ENCODE measurements at places on chromosomes 3 and 15.
A peak's percentile ranks its signal among the peaks of the same experiment; 100 is the strongest.

- no peak for DNase-seq
These were observed 120.7 kb downstream of the ANP32A start for GRCh38 chr15:68699881-68700454.

DNA sequence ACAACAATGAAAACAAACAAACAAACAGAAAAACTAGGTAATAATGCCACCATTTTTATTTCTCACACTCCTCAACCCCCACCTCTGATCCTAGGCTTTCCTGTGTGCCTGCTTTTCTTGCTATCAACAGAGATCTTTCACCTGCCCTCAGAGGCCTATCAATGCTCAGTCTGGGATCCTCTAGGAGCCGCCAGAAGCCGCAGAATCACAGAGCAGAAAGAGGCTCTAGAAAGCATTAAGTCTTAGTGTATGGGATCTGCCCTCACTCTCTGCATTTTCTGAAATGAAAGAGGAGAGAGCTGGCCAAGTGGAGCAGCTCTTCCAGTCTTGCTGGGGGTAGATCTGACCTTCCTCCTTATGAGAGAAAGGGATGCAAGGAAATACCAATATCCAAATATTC lies 306.8 kb downstream of the TUSC7 start:
- no peak for DNase-seq

- no peak for DNase-seq
These were observed 21.6 kb downstream of the BDH1 start for GRCh38 chr3:197533927-197534725.

DNA sequence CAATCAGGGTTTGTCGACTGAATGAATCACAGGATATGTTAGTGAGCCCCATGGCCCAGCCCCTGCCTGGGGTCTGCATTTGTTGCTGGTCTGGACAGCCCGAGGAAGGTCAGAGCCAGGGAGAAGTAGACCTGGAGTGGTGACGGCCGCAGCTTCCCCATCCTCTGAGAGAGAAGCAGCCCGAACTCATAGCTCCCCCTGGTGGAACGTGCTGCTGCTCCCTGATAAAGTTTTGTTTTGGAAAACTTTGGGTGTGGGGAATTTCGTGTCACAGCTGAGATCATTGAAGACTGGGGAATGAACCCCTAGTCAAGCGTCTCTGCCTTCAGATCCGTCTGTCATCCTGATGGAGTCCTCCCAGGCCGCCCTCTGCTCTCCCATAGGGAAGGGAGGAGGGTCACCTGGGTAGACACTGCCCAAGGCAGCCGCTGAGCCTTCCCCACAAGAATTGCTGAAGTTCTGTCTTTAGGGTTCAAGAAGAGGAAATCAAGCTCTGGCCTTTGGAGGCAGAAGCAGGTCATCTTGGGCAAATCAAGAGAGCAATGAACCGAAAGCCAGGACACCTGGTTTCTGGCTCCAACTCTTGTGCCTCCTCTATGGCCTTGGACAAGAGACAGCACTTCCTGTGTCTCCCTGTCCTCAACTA lies 60.5 kb downstream of the GLDN start:
- no peak for DNase-seq

GRCh38 chr3:56459104-56459496 lies 9.2 kb downstream of the ERC2 start:
- DNase-seq = no peak

DNA sequence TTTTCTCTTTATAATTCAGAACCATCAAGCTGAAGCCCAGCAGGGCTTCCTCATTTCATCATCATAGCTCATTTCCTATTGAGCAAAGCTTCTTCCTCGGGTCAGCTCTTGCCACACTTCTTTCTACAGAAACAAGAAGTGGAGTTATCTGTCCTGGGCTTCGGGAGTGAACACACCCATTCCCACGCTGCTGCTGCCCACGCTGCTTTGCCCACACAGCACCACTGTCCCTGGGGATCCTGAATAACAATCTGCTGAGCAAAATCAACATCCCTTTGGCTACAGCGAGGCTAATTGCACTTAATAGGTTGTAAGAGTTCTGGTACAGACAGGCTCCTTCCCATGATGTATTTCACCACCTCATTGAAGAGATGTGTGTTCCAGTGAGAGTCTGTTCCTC lies 23.7 kb downstream of the CEP19 start:
- DNase-seq = peak; percentile 86

GRCh38 chr3:76203578-76203977 lies 418.2 kb upstream of the ZNF717 start:
- no peak for DNase-seq

DNA sequence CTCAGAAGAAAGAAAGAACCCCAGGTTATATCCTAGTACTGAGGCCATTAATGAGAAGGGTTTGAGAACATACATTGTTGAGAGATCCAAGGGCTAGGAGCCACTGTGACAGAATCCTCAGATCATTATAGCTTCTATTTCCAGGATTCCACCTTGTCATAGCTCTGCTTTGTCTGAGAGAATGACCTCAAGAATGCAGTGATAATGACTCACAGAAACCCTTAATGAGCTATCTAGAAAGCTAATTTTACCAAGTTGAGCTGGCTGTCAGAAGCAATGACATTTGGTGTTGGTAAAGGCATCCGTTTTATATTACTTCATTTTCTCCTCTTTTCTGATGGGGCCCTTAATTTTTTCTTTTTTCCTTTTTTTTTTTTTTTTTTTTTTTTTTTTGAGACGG lies 10.9 kb downstream of the TRIP4 start:
- DNase-seq = no peak

GRCh38 chr15:70502529-70502928 lies 260.8 kb downstream of the UACA start:
- DNase-seq = no peak

- DNase-seq = no peak
These were observed 11.5 kb upstream of the MAP3K13 start for GRCh38 chr3:185351396-185351795.

DNA sequence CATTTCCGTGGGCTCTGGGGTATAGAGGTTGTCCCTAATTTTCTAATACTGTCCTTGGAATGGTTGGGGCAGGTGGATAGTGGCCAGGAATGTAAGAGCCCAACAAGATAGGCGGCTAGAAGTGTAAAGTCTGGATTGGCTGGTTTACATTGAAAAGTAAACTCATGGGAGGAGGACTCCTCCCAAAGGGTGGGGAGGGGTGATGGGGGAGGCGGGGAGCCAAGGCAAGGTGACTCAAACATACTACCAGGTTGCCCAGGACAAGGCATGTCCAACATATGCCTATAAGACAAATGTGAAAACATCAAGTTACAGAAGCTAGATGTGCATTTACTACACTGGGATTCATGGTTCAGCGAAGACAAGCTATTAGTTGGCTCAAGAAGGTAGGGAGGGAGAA lies 14.3 kb upstream of the SAMMSON start:
- no peak for DNase-seq

DNA sequence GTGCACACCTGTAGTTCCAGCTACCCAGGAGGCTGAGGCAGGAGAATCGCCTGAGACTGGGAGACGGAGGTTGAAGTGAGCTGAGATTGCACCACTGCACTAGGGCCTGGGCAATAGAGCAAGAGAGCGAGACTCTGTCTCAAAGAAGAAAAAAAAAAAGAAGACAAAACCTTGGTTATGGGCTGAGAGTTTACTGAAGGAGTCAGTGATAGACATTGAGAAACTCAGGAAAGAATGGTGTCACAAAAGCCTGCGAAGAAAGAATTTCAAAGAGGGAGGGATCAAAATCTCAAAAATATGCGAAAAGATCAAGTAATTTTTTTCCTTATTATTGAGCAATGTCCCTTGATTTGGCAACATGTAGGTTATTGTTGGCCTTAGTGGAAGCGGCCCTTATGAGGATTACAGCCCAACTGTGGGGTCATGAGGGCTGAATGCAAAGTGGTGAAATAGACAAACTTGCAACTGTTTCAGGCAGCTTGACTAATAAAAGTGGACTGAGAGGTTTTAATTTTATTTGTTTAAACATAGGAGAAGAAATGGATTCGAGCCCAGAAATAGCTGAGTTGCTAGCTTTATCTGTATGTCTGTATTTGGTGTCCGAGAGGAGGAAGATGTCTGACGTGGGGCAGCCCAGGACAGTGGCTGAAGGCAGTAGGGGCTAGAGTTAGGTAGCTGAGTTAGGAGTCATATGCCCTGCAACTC lies 18.8 kb upstream of the CELF6 start:
- no peak for DNase-seq

- DNase-seq = no peak
These were observed 49.5 kb upstream of the GK5 start for GRCh38 chr3:142274908-142275307.

DNA sequence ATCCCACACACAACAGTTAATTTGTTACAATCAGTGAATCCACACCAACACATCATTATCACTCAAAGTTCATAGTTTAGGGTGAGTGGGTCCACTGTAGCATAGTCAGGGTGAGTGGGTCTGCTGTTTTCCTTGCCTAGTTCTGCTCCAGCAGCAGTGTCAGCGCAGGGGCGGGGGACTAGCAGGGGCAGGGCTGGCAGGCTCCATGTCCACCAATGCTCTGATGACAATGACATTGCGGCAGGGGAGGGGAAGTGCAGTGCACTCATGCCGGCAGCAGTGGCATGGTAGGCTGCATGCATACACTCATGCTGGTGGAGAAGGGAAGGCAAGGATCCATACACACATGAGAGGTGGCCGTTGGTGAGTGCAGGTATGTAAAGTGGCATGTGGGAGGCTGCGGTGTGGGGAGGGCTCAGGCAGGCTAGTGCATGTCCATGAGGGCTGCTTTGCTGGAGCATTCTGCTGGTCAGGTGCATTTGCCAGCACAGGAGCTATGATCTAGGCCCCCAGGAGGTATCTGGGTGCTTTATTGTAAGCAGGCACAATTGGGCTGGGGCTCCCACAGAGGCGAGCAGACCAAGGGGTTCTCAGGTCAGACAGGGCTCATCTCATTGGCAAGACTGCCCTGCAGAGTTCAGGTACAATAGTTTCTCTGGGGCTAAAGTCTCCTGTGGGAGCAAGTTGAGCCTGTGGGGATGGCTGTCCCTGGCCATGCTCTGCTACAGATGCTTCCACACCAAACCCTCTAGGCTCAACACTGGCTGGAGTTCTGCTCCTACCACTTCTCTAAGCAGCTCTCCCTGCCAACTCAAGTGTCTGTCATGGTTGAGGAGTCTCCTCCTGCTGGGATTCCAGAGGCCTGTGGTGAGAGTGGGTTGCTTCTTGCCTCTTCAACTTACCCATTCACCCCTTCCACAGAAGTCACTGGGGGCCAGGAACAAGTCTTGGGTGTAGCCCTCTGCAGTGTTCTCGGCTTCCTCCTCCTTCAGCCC lies 81.3 kb downstream of the KCNAB1 start:
- DNase-seq = no peak

GRCh38 chr3:72891053-72891855 lies 3.4 kb downstream of the GXYLT2 start:
- DNase-seq = no peak

DNA sequence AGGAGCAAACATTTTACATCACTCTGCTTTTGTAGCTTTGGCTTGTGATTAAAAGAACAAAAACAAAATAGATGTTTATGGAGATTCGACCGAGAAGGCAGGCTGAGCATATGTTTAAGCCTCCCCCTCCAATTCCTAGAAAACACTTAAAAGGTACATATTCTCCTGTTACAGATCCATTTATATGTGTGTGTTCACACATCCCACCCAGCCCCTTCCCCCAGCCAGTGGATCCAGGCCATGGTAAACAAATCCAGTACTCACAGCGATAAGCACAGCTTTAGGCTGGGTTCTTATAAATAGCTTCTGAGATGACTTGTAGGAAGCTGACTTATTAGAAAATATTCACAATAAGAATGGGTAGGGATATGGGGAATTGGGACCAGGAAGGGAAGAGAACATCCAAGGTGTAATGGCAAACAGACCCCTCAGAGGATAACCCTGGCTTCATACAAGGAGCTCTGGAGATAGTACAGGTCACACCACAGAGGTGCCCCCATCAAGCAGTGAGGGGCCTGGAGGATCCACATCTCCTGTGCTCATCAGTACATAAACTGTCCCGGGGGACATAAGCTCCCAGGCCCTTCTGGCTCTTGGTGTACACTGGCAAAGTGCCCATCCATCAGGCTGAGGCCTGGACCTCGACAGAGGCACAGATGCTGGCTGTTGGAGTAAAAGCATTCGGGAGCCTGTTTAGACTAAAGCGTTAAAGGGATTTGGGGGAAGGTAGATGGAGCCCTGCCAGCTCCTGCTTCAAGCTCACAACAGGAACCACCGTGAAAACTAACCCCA lies 70.0 kb upstream of the UBE2E1 start:
- DNase-seq = peak; percentile 8

GRCh38 chr3:104396974-104397669 lies 969.6 kb upstream of the ALCAM start:
- DNase-seq = no peak

- DNase-seq = no peak
These were observed 466.7 kb downstream of the ERC2 start for GRCh38 chr3:56001537-56001936.

GRCh38 chr3:197458179-197458707 lies 97.5 kb downstream of the BDH1 start:
- DNase-seq = no peak

DNA sequence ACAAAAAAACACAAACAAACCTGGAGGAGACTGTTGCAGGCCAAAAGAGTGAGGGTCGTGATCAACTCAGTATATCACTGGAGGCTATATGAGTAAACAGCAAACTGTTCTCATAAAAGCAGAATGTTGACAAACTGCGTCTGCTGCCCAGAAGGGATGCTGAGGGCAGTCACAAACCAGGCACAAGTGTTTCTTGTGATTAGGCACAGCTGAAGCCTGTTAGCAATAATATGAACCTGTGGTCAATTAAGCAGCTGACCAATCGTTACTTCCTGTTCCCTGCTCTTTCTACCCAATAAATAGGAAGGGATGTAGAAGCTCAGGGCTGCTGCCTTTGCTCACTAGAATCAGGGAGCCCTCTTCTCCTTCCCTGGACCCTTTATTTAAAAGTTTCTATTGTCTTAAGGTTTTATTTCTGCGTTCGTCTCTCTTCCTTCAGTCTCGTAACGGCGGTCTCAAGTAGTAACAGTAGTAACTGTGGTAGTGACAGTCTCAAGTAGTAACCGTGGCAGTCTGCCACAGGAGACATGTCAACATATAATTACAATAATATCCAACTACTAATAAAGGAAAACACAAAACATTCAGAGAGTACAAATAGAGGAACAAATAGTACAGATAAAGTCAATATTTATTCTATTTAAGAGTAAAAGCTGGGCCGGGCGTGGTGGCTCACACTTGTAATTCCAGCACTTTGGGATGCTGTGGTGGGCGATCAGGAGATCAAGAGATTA lies 698.4 kb upstream of the CCDC54 start:
- no peak for DNase-seq

GRCh38 chr3:104244680-104245220 lies 1122.0 kb upstream of the ALCAM start:
- DNase-seq = no peak

DNA sequence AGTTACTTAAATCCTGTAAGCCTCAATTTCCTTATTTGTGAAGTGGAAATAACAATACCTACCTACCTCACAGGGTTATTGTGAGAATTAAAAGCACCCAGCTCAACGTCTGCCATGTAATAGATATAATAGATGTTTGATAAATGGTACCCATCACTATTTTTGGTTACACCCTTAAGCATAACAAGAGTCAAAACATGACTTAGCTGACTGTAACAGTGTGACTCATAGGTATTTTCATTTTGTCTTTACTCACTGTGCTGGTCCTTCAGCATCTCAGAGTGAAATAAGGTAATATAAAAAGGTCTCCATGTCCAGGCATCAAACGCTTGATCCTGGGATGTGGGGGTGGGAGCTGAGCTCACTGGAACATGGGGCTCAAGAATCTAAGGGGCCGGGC lies 3.1 kb downstream of the CPLX3 start:
- DNase-seq = no peak

- no peak for DNase-seq
These were observed 159.9 kb upstream of the SLC2A2 start for GRCh38 chr3:171186383-171186782.

GRCh38 chr3:62601238-62602070 lies 228.1 kb upstream of the FEZF2 start:
- no peak for DNase-seq

GRCh38 chr3:22885039-22885438 lies 318.1 kb upstream of the UBE2E2 start:
- no peak for DNase-seq

Data from NCI-H1436 (cell line).